ENCODE measurements at places on chromosomes 3 and 15. TPM values are rescaled to one million over a fixed set of nuclear protein-coding genes. Genes with fewer than 3 reads are reported as not detected.

MEX3B gene
- total RNA-seq, result 5.8 TPM

CLDN16 gene
- not detected for total RNA-seq

MRPL46 gene
- total RNA-seq, result 32.3 TPM

RLBP1 gene
- not detected for total RNA-seq

PSMD6 gene
- total RNA-seq, result 106 TPM

PRSS50 gene
- not detected for total RNA-seq

CA12 gene
- not detected for total RNA-seq

P3H2 gene
- not detected for total RNA-seq

CASR gene
- not detected for total RNA-seq

SAMD7 gene
- 0.96 TPM for total RNA-seq

DNA sequence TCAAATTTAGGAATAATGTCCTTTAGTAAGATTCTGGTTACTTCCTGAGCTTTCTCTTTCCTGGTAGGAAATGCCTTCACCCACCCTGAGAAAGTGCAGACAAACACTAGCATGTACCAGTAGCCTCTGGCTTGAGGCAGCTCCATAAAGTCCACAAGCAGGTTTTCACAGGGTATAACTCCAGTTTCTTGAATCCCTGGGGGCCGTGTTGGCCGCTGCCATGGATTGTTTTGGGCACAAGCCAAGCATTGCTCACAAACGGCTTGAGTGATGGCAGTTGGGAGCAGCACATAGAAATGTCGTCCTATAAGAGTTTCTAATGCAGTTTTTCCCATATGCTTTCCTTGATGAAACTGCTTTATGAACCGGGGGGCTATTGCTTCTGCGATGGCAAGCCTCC, 164.1 kb downstream of the STXBP5L start:
- no peak for DNase-seq

DNA sequence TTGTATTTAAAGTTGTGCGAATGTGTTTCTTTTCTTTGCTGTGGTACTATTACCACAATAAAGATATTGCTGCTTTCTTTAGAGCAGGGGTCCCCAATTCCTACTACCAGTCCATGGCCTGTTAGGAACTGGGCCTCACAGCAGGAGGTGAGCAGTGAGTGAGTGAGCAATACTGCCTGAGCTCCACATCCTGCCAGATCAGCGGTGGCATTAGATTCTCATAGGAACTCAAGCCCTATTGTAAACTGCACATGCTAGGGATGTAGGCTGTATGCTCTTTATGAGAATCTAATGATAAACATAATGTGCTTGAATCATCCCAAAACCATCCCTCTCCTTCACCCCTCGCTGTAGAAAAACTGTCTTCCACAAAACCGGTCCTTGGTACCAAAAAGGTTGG, 41.6 kb downstream of the DMXL2 start:
- no peak for DNase-seq

DNA sequence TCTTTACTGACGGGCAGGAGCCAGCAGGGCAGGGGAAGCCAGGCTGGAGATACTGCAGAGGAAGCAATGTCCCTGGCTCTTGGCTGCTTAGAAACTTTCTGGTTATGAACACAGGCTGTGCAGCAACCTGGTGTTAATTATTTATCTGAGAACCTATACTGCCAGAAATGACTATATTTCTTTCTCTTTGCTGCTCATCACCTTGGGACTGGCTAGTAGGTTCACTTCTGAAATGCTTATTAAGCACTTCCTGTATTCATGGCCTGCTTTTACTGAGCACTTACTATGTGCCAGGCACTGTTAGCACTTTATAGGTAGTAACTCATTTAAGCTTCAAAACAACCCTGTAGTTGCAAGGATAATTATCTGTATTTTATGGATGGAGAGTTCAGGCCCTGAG, 57.6 kb downstream of the RAB11A start:
- DNase-seq, result no peak

DNA sequence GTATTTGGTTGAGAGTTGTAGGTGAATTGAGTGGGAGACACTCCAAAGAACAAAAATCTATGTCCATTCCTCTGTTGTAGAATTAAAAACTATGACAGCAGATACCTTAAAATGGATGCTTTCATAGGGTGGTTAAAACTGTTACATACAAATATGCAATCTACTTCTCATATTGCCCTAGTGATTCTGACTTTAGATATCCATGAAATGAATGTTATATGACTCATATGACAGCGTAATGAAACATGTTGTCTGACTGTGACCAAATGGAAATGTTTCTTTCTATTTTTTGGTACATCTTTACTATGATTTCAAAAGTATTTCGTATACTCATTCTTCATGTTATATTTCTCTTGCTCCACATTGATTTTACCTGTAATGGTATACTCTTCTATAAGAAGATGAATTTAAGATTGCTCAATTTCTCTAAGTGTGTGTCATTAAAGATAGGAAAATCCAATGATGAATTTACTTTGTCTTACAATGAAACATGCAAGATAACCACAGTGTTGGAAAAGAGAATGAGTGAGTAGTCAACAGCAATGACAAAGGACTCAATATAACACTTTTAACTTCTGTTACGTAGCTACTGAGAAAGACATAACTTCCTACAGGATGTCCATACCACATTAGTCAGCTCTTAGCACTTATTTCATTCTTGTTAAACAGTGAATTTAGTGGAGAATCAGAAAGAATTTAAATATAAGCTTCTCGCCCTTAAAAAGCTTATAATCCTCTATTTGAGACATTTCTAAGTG, 79.3 kb upstream of the LSAMP start:
- DNase-seq, result no peak

GRCh38 chr3:49025005-49025792, 3.3 kb downstream of the NDUFAF3 start:
- no peak for DNase-seq

- DNase-seq, result no peak
These were observed 196.4 kb downstream of the VGLL3 start for GRCh38 chr3:86794361-86795065.

DNA sequence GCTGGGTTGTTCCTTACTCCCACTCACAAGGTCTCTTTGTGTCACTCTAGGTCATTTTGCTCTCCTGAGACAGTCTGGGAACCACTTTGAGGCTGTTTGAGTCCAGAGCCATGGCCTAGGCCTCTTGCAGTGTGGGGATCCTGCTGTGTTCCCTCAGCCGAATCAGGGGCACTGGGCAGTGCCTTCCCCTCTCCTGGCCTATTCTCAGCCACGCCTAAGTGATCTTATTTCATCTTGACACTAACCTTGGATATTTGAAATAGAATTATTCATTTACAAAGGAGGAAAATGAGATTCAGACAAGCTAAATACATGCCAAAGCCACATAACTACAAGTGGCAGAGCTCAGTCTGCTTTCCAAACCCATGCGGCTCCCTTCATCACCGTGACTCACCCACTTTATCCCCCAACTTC, 557.2 kb upstream of the TBL1XR1 start:
- DNase-seq, result no peak
